ENCODE measurements at places on chromosomes 7 and 10.

DNA sequence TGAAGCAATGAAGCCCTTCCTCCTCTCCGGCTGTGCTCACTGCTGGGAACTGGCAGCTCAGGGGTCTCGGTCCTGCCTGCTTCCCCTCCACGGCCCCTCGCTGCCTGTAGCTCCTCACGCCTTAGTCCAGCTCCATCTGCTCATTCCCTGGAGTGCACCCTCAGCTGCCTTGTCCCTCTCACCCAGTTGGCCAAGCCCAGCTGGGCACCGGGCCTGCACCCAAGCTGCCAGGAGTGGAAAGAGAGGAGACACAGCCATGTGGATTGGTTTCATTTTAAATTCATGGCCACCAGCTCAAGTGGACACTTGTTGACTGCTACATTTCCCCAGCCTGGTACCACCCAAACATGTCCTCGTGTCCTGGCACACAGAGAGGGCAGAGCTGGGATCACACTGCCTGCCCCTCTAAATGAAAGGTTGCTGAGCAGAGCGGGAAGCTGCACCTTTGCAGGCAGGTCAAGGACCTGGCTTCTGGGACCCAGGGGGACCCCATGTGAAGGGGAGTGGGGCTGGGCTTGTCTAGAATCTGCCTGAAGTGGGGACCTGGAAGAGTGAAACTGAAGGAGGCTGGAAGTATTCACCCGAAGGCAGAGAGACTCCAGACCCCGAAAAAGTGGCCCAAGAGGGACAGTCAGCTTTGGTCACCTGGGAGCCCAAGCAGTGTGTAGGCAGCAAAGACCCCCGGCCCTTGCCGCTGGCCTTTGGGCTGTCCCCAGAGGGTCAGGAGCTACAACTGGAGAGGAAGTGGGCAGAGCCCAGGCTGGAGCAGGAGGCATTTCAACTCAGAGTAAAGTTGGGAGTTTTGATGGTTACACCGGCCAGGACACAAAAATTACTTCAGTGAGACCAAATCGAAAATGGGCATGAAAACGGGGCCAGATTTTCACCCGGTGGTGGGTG, 15.0 kb upstream of the BNIP3 start:
- no peak for DNase-seq

GRCh38 chr10:109977382-109977806, 30.4 kb upstream of the ADD3 start:
- no peak for DNase-seq

- no peak for DNase-seq
Measured at GRCh38 chr7:5248201-5248885, 34.4 kb upstream of the SLC29A4 start.

- DNase-seq: peak; percentile 12
Measured at GRCh38 chr7:127822822-127823508, 171.0 kb downstream of the SND1 start.

DNA sequence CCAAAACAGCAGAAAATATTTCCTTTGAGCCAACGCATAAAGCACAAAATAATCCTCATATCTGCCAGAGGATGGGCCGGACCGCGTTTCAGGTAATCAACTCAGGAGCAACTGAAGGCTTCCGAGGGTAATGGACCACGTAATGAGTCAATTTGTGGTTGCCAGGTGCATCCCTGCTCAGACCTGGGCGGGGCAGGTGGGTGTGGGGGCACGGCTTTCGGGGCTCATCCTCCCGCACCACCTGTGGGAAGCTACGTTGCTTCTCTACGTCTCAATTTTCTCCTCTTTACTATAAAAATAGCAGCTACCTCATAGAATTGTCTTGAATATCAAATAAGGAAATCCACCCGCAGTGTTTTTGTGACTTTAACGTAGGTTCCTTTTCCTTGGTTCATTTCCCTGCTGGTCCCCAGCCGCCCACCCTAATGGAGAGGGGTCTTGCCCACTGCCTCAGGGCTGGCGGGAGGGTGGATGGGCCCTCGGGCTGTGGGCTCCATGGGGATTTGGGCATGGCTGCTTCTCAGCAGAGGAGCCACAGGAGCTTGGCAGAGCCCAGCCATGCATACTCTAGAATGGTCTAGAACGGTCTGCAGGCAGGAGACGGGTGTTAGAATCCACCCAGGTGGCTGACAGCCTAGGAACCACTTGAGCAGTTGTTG, 324.7 kb downstream of the ADARB2 start:
- DNase-seq: no peak

- DNase-seq: no peak
Measured at GRCh38 chr7:140649556-140650205, 9.1 kb upstream of the DENND2A start.

- no peak for DNase-seq
Measured at GRCh38 chr10:43091846-43092245, 15.0 kb downstream of the RET start.

GRCh38 chr10:47322300-47323061, at the start of gene GDF2:
GDF2 (plus strand) TSS chr10:47322454; CDS start chr10:47322669, 215 bp downstream.
- no peak for DNase-seq

DNA sequence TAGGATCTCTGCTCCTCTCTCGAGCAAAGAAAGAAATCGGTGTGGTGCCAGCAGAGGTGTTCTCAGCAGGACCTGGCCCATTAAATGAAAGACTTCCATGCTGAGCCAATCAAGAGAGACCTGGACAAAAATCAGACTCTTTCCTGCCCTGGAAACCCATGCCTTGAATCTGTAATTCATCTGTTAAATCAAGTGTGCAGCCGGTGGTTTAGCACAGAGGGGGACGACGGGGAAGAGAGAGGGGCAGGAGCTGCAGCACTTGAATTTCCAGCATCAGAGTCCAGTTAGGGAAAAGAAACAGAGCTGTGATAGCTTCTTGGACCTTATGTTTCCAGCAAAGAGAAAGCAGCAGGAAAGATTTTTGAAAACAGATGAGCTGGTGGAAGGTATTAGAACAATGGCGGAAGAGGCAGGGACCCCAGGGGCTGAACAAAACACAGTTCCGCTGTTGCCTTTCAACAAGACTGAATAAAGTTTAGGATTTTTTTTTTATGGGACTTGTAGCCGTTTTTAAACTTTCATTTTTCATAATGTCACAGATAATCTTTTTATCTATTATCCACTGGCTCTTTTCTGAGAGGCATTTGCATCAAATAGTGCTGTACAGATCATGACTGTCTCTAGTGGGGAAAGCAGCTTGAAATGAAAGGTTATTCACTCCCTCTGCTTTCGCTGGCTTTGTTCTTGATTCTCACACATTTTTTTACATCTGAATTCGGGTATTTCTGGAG, 543.6 kb upstream of the GALNT17 start:
- DNase-seq: no peak

- DNase-seq: no peak
Measured at GRCh38 chr7:132004529-132004928, 448.1 kb upstream of the PODXL start.

GRCh38 chr10:75358132-75358531, 43.4 kb downstream of the ZNF503 start:
- DNase-seq: no peak

DNA sequence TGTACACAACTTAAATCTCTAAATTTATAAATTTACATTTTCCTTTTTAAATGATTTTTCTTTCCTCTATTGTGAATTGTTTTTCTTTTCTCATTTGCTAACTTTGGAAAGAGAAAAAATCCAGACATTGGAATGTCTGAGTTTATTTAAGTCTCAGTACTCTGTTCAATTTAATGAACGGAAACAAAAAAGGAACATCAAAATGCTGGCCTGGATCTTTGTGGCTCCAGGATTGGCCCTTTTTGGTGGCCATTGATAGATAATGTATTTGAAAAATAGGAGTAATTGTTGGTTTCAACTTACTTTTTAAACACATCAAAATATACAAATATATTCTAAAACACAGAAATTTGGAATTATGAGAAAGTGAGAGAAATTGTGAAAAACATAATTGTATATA, 336.0 kb downstream of the SUGCT start:
- no peak for DNase-seq

- no peak for DNase-seq
Measured at GRCh38 chr10:71660313-71660712, 59.3 kb downstream of the C10orf105 start.

GRCh38 chr10:132282667-132283603, 24.8 kb downstream of the STK32C start:
- no peak for DNase-seq

GRCh38 chr7:6181136-6181535, 91.3 kb downstream of the CYTH3 start:
- DNase-seq: no peak

- DNase-seq: no peak
Measured at GRCh38 chr10:4345877-4346646, 479.9 kb upstream of the AKR1E2 start.

- DNase-seq: peak; percentile 33
Measured at GRCh38 chr7:6730343-6730633, 23.5 kb upstream of the ZNF12 start.

- no peak for DNase-seq
Measured at GRCh38 chr10:10777279-10777678, 240.4 kb upstream of the CELF2 start.

DNA sequence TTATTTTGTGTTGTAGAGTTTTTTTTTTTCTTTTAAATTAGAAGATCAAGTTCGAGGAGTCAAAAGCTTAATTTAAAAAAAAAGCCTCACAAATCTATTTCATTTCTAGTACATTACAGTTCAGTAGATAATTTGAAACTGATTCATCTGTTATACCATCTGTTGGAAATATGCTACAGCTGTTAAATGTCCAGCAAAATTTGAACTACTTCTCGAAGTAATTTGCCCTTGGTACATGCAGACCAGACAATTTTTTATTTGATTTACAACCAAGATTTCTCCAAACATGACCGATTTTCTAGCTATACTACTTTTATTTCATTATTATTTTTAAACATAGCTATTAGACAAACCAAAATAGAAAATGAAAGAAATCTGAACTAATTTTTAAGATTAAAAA, 647.9 kb downstream of the CNTNAP2 start:
- no peak for DNase-seq

DNA sequence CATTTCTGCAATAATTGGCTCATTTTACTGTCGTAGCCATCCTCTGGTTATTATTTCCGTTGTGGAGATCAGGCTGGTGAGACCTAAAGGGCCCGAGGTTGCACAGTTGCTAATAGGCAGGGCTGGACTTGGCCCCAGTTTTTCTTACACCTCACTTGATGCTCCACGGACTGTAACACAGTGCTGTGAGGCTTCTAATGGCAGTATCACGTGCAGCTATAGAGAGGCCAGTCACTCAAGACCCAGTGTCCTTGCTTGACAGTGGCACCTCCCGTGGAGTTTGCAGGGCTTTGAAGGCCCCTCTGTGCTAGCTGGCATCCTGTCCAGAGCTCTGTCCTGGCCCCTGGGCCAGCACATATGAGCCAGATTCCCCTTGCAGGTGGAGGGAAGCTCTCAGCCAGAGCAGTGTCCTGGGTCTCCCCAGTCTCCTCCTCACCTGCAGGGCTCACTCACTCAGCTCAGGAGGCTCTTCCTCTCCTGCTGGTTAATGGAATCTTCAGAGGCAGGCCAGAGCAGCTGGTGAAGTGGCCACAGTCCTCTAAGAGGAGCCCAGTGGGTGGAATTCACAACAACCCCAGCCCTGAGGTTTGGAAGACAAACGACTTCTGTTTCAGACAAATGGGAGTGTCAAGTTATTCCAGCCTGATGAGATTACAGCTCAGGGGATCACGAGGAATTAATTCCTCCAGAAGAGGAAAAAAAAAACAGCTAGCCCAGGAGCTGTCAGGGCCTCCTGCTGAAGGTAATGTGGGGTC, 114.2 kb upstream of the FAM180A start:
- no peak for DNase-seq

GRCh38 chr10:125068406-125068805, 92.0 kb downstream of the CTBP2 start:
- no peak for DNase-seq

DNA sequence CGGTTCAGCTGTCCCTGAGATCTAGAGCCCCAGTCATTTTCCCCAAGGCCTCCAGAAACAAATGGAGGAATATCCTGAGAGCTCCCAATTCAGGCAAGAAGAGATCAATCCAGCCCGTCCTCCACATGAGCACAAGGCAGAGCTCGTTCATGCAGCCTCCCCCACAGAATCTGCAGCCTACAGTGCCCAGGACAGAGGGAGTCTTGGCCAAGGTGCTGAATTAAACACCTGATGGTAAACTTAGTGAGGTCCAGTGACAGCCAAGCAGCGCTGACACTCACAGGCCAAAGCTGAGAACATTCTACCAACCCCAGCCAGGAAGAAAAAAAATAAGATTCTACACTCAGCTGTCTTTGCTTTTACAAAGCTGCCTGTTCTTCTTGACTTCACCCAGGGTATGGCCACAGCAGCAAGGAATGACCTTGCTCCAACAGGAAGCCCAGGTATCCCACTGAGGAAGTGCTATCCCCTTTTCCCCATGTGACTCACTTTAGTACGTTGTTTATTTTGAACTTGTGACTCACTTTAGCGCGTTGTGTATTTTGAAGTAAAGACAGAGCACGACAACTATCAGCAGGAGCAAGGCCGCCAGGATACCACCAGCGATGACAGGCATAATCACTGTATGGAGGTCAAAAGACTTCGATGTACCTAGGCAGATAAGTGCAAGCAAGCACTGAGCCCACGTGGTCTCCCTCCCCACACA, 4.4 kb upstream of the CUZD1 start:
- no peak for DNase-seq

DNA sequence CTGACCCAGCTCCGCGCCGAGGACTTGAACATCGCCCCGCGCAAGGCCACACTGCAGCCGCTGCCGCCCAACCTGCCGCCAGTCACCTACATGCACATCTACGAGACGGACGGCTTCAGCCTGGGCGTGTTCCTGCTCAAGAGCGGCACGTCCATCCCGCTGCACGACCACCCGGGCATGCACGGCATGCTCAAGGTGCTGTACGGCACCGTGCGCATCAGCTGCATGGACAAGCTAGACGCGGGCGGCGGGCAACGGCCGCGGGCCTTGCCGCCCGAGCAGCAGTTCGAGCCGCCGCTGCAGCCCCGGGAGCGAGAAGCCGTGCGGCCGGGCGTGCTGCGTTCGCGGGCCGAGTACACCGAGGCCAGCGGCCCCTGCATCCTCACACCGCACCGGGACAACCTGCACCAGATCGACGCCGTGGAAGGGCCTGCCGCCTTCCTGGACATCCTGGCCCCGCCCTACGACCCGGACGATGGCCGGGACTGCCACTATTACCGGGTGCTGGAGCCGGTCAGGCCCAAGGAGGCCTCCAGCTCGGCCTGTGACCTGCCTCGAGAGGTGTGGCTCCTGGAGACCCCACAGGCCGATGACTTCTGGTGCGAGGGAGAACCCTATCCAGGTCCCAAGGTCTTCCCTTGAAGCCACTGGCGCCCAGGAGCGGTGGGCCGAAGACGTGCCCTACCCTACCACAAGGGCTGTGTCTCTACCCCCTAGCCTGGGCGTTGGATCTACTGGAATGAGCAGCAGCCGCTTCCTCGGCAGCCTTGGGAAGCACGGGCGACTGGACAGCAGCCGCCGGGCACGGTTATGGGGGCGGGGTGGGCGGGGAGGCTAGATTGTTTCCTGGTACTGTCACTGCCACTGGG, 945 bp downstream of the ADO start:
- DNase-seq: no peak

Measured in GM13977 (cell line).